ENCODE measurements at places on chromosomes 2 and 18.
A peak's percentile ranks its signal among the peaks of the same experiment; 100 is the strongest.

DNA sequence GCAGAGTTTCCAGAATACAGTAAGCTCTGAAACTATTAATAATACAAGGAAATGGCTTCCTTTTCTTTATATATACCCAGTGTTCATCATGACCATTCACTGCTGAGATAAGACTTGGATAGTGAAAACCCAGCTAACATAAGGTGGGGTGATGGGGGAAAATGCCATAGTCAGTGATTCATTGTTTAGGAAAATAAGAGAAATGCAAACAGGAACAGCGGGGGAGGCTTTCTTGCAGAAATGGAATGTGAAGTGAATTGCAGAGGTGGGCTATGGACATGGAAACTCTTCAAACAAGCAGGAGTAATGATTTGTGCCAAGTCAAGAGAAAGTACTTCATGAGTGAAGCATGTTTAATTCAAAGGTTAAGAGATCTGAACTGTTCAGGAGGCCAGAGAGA lies 519.4 kb downstream of the TDRD15 start:
- peak; percentile 92 for DNase-seq

DNA sequence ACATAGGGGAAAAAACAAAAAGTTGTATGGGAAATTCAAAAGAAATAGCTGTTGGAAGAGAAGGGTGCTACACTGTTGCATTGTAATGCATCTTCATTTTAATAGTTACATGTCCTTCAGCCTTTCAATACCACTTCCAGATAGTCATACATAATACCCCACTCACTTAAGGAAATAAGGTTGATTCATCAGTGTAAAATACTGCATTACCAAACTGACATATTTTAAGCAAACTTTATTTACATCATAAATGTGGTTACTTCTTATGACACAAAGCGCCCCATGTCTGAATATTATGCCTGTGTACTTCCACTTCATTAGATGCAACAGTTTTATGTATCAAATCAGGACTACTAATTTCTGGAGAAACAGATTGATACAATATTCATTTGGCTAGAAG lies 4.5 kb downstream of the RBMS1 start:
- no peak for DNase-seq

- DNase-seq, result no peak
Observed at GRCh38 chr18:21548647-21549046, 51.9 kb downstream of the ESCO1 start.

DNA sequence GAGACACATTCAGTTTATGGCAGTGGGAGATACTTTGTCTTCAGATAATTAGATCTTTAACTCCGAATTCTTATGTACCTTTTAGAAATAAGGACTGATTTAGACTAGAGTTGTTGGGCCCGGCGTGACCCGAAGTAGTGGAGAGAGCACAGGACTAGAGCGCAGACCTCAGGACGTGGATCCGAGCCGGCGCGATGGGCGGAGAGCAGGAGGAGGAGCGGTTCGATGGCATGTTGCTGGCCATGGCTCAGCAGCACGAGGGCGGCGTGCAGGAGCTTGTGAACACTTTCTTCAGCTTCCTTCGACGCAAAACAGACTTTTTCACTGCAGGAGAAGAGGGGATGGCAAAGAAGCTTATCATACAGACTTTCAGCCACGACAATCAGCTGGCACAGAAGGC lies 54.5 kb downstream of the FMNL2 start:
- no peak for DNase-seq

GRCh38 chr2:207143215-207144172 lies 22.3 kb downstream of the KLF7 start:
- no peak for DNase-seq

DNA sequence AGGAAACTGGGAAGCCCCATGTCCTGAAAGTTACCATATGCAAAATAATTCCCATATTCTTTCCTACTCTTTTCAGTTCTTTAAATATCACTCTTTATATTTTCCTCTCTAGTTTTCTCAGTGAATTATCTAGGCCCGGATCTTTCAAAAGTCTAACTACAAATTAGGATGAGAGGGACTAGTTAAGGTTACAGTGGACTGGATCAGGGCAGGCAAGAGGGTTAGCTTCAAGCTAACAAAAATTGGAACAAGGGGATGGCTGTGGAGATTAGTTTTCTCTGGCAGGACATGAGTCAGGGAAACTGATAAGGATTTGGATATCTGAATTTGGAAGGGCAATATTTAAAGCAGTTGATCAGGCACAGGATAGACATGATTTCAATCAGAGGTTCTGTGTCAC lies 30.4 kb upstream of the BBS5 start:
- no peak for DNase-seq

DNA sequence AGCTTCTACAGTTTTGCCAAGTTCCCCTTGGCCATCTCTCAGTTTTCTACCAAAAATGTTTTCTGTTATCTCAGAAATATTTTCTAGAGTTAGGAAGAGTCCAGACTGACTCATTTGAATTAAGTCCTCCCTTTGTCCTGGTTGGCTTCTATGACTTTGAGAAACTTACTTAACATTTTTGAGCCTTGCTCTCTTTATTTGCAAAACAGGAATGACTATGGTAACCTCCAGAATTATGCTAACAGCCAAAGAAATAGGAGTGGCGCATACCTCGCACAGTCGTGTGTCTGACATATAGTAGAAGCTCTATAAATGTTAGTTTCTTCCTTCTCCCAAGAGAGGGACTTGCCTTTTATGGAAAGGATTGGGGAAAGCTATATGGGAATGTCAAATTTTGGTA lies 841.1 kb downstream of the TSN start:
- DNase-seq, result no peak

DNA sequence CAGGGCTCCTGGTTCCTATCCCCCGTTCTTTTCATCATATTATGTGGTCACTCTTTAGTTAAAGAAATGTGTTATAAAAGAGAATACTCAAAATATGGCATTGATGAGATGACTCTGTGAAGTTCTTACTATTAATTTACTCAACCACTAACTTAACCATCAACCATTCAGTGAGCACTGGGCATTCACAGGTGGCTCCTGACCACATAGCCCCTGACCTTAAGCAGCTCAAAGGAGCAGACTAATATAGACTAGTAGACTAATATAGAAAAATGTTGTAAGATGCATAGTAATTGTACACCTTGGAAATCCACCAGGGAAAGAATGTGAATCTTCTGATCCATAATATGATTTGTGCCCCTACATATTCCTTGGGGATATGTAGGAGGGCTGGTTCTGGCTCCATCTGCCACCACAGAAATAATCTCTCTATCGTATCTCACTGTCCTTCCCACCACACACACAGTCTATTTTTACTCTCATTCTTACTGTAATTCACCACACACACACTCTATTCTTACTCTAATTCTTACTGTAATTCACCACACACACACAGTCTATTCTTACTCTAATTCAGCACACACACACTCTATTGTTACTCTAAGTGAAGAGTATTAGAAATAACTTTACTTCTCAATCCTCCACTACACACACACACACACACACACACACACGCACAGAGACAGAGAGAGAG lies 188.9 kb upstream of the ITGA4 start:
- no peak for DNase-seq

- DNase-seq, result no peak
Observed at GRCh38 chr18:23154030-23154429, 18.7 kb downstream of the CABLES1 start.

GRCh38 chr2:31066086-31066485 lies 72.2 kb downstream of the GALNT14 start:
- DNase-seq, result no peak

GRCh38 chr2:160205505-160205904 lies 5.4 kb upstream of the ITGB6 start:
- peak; percentile 100 for DNase-seq

DNA sequence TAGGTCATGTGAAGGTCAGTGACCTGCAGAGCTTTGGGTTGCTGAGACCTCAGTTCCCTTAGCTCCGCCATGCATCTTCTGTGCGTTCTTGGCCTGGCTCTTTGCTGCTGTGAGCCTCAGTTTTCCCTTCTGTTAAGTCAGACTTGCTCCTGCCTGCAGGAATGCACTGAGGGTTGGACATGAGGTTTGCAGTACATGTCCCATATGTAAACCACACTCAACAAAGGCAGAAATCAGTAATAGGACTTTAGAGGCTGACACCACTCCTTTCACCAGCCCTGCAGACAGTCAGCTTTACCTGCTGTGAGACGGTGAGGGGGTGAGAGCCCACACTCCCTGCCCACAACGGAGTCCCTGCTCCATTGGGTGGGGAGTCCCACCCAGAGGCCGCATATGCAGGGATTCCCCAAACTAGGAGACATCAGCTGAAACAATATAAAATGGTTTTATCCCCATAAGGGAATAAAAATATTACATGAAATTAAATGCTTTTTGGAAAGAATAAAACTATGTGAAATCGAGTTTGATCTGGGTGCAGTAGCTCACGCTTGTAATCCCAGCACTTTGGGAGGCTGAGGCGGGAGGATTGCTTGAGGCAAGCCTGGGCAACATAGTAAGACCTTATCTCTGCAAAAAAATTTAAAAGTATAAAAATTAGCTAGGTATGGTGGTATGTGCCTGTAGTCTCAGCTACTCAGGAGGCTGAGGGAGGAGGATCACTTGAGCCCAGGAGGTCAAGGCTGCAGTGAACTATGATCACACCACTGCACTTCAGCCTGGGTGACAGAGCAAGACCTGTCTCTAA lies 55.1 kb downstream of the MYO7B start:
- no peak for DNase-seq

GRCh38 chr2:30569946-30570345 lies 122.9 kb downstream of the LCLAT1 start:
- DNase-seq, result no peak

GRCh38 chr18:5973099-5973498 lies 77.8 kb upstream of the TMEM200C start:
- DNase-seq, result no peak

DNA sequence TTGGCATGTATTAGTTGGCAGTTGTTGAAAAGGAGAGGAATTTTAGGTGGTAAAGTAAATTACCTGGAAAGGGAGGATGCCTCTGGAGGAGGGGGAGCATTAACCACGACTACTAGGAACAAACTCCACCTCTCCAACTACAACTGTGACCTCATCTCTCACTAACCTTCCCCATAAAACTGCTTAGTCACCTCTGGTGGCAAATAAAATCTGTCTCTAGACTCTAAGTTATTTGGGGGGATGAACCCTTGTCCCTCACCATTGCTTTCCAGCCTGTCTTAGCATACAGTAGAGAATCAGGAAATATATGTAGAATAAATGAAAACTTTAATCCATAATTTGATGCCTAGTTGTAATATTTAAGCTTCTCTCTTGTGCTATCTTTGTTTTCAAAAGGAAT lies 27.6 kb upstream of the MYO1B start:
- DNase-seq, result peak; percentile 51

GRCh38 chr2:105655244-105655643 lies 89.5 kb upstream of the NCK2 start:
- no peak for DNase-seq

DNA sequence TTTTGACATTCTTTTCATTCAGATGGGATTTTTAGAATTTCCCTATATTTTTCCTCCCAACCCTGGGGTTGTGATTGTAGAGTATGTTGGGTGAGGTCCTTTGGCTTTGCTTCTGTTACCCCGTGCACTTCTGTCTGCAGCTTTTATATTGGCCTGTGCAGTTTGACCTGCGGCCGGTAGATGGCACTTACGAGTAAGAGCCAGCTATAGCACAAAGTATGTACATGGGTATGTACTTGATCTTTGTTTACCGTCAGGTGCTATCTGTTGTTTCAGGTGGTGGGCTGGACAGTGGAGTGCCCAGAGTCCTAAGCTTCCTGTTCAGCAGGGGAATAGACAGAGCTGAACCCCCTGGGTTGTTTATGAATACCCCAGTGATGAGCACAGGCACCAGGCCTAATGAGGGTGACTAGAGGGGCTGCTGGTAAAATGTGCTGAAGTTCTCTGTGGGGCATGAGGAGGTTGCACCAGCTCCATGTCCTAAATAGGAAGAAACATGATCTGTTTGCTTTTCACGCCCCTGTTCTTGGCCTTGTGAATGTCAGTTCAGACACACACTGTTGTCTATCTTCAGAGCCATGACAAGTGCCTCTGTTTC lies 58.9 kb upstream of the THUMPD2 start:
- peak; percentile 37 for DNase-seq

GRCh38 chr2:104547221-104547620 lies 306.7 kb upstream of the POU3F3 start:
- DNase-seq, result no peak

DNA sequence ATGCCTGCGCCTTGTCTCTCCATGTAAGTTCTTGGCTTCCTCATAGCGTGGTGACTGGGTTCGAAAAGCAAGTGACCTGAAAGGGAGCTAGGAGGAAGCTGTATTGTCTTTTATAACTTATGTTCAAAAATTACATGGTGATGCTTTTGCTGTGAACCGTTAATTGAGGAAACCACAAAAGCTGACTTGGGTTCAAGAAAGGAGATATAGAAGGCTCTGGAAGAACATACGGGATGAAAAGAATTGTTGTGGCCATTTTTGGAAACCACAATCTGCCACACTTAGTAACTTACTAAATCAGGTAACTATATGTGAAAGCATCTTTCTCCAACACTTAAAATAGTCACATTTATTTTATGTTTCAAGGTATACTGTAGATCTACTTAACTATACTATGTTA lies 177.0 kb upstream of the RBMS1 start:
- no peak for DNase-seq

DNA sequence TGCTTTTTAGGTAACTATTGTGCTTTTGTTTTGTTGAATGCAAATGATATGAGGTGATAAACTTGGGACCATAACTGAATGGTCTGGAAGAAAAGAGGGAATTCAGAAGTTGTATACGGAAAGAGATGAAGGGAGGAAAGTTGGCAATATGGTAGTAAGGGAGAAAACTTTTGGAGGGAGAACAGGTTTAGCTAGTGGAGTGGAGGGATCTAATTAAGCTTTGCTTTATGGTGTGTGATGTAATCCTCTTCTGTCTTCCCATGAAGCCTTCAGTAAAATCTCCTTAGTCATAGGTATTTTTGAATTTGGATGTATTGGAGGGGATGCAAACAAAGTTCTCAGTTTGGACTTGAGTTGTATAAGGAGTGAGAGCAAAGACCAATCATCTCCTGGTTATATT lies 20.2 kb upstream of the RAB10 start:
- no peak for DNase-seq

DNA sequence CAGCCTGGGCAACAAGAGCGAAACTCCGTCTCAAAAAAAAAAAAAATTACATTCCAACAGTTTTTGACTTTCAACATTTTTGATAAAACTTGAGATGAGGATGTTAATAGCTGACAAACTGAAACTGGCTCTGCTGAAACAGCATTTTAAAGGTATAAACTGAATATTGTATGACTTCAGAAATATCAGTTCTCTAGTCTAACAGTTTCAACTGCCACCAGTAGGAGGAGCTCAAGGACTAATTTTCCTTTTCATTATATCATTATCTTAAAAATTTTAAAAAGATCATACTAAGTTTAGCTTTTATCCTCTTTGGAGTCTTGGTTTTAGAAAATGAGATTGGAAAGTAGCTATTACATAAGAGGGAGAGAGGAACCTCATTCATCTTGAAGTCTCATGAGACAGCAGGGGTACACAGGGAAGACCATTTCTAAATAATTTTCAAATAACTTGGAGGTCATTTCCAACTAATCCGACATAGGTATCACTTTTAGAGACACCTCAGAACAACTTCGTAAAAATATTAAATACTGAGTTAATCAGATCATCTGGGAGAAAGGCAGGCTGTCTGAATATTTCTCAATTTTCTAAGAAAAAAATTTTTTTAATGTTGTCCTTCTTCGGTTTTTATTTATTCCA lies 37.6 kb upstream of the MCM6 start:
- DNase-seq, result no peak
